ENCODE measurements at places on chromosomes 1 and 21.

DNA sequence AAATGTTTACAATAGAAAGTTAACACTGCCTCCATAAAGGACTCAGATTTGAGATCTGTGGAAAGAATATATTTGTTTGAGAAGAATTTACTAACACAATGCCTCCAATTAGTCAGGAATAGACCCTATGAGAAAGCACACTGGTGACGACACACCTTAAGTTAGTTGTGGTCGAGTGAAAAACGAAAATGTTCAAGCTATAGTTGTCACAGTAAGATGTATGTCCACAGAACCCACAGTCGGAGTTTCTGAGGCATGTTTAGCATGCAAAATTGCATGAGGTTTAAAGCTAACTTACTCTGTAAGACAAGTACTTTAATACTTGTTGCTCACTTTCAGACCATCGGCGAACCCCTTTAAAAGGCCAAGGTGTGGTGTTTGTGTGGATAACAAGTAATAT is 69.9 kb upstream of the SIPA1L2 start:
- DNase-seq = no peak

DNA sequence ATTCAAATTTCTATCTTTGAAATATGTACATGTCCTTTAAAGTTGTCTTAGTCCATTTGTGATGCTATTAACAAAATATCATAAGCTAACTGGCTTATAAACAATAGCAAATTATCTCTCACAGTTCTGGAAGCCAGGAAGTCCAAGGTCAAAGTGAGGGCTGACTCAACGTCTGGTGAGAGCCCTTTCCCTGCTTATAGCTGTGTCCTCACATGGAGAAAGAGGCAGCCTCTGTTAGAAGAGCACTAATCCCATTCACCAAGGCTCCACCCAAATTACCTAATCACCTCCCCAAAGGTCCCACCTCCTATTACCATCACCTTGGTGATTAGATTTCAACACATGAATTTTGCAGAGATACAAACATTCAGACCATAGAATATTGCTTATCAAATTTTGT is 450.1 kb upstream of the BEND5 start:
- no peak for DNase-seq

DNA sequence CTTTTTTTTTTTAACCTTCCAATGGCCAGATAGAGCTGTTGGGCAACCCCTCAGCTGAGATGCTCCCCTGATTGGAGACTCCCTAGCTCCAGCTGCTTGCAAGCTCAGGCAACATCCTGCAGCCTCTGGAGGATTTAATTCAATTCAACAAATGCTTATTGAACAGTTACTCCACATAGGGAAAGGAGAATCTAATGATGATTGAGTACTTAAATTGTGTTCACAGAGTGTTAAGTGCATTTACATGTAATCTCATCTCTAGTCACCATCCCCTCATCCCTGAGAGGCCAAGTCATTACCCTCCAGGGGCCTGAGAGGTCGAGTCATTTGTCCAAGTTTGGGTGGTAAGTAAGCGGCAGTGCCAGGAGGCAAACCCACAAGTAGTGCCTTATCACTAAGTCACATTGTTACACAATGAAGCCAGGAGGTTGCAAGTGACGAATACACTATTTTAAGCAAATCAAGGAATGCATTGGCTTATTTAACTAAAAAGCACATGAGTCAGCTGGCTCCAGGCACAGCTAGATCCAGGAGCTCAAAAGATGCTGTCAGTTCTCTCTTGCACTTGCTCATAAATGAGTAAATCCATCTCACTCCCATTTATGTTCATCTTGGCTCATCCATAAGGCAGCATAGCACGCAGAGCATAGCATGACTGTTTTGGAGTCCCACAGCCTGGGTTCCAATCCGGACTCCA is 64.3 kb downstream of the OPTC start:
- no peak for DNase-seq

- DNase-seq = no peak
Measured at GRCh38 chr1:36134505-36135329, 9.7 kb upstream of the COL8A2 start.

DNA sequence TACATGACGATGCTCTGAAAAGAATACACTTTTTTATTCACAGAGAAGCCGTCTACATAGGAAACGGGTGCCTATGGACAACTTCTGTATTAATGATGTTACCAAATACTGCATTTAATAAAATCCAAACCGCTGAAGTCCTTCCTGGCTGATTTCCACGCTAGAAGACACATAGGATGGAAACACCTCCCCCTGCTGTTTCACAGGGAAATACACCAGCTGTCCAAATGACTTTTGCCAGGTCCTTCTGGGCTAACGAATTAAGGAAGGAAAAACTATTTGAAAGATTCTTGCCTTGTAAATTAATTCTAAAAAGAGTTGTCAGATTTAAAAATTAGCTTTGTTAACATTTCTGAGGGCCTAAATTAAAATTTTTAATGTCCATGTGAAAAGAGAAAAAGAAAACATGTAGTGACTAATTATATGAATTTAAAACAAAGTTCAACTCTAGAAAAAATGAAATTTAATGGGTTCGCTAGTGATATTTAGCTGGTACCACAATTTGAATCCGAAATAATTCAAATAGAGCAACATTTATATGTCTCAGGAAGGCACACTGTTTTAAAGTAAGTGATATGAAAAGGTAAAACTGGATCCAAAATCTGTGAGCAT is 146.0 kb downstream of the RERE start:
- no peak for DNase-seq

DNA sequence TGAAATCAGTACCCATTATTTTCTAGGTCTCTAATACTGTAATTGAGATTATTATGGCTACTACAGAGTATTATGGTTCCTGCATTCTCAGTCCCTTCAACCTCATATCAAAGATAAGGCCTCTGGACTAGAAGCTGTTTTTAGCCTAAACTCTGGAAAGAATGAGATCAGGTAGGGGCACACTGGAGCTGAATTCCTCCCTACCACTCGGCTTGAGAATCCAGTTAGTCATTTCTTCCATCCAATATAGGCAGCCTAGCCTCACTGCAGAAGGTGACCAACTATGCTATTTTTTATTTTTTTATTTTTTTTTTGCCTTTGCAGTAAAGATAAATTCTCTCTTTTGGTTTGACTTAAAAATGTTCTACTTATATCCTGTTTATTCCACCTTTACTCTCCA is 8.0 kb upstream of the HAX1 start:
- DNase-seq = no peak

All from NCI-H524 treated with DMSO at 0.1 percent for 48 hours (cell line).